Stimulated activated CD4-positive, alpha-beta T cell treated with anti-CD3 and anti-CD28 coated beads, Interleukin-4, amount 100 ng/mL, for 4 hours (primary cell): ENCODE measurements at places on chromosomes 2 and 18.

- DNase-seq, result no peak
Observed at GRCh38 chr2:64854773-64855237, 134.4 kb upstream of the SLC1A4 start.

DNA sequence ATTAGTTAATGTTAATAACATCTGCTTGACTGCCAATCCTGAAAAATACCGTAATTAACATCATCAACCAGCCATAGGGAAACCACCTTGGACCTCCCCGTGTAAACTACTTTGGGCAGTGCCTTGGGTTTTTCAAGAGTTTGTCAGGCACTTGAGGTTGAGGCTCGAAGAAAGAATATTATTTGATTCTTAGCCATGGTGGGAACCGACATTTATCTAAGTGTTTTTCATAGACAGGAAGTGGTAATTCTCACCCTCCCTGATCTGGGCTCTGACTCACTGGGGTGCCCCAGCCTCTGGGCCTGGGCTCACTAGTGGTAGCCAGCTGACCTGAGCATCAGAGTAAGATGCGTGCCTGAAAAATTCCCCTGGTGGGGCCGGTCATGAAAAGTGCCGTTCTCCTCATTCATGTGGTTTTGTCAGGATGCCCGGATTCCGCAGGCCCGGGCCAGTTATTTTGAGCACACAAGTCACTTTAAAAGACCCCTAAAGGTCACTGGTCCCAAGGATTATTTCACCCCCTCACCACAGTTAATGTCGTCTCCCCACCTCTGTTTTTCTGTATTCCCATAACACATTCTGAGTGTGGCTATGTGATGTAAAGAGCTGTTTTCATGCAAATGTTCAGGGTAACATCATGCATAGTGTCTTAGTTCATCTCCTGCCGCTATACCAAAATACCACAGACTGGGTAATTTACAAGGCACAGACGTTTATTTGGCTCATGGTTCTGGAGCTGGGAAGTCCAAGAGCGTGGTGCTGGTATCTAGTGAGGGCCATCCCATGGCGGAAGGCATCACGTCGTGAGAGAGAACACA, 21.6 kb upstream of the SPATA3 start:
- DNase-seq, result peak; percentile 48

DNA sequence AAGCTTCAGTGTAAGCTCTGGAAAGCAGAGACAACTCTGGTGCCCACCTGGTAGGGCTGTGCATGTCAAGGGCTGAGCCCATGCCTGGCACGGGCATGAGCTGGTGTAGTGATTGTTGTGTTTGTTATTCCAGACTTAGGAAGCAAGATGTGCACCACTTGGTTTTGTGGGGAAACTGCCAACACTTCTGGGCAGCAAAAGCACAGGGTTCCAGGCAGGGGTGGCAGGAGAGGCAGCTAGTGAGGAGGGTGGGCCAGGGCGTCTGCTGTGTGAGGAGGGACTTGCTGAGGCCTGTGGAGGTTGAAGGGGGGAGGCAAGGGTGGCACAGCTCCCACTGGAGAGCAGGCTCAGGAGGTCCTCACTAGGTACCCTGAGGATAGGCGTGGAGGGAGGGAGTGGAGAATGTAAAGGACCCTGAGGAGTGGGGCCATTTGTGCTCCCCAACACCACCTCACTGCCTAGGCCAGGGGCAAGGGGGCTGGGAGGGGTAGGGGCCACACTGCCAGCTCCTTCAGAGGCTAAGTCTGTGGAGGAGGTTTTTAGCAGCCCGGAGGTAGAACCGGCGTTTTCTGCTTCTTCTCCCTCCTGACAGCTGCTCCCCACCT, 104.0 kb upstream of the POU3F3 start:
- DNase-seq, result no peak

GRCh38 chr2:175855794-175856453, 146.1 kb downstream of the LNPK start:
- no peak for DNase-seq

GRCh38 chr18:78797499-78797898, 182.1 kb upstream of the SALL3 start:
- no peak for DNase-seq

GRCh38 chr2:113209011-113209645, 35.4 kb downstream of the PSD4 start:
- DNase-seq, result no peak
